ENCODE measurements at places on chromosomes 2 and 18.

DNA sequence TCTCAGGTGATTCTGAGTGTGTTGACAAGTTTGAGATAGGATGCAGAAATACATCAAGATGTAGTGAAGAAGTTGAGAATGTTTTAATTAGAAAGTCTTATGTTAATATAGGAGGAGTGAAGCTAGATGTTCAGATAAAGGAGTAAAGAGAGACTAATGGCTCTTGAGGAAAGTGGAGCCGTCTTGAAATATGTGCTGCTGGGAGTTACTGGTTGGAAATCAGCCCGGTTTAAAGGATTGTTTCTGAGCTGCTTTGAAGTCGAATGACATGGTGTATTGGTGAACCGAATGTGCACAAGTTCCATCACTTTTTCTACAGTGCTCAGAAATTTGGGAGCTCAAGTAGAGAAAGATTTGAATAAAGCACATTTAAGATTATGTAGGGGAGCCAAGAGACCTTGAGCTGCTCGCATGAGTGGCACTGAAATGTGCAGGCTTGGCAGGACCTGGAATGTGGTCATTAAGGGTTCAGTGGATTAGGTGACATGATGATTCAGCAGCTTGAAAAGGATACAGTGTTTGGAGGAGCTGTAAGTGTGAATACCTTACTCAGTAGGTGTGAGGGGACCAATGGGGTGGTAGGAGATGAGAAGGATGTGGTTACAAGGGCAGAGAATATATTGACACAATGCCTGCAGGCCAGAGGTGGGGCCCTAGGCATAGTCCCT is 68.6 kb downstream of the CAB39 start:
- no peak for DNase-seq

DNA sequence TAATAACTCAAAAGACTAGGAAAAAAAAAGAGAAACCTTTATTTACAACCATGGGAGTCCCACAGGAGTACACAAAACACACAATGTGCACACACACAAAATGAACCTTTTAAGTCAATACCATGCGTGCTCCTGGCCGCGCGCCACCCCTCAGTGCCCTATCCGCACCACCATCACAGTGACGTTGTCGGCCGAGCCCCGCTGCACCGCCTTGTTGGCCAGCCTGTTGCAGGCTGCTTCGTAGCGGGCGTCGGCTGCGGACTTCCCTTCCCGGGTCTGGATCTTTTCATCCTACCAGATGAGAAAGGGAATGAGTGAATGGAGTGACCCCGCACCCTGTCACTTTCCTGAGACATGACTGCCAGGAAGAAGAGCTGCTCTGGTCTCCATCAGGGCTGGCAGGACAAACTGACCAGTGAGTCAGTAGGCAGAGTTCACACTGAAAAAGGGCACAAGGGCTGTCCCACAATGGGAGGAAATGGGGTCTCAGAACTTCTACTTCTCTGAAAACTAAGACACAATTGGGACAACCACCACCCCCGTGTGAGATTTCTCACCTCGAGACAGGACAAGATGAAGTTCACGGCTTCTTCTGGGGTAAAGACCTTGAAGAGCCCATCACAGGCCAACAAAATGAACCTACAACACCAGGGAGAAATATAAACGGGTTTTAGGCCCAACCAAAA is 11.8 kb downstream of the ERFE start:
- DNase-seq = no peak

- DNase-seq = no peak
These were observed 517.5 kb downstream of the STK39 start for GRCh38 chr2:167729911-167730310.

DNA sequence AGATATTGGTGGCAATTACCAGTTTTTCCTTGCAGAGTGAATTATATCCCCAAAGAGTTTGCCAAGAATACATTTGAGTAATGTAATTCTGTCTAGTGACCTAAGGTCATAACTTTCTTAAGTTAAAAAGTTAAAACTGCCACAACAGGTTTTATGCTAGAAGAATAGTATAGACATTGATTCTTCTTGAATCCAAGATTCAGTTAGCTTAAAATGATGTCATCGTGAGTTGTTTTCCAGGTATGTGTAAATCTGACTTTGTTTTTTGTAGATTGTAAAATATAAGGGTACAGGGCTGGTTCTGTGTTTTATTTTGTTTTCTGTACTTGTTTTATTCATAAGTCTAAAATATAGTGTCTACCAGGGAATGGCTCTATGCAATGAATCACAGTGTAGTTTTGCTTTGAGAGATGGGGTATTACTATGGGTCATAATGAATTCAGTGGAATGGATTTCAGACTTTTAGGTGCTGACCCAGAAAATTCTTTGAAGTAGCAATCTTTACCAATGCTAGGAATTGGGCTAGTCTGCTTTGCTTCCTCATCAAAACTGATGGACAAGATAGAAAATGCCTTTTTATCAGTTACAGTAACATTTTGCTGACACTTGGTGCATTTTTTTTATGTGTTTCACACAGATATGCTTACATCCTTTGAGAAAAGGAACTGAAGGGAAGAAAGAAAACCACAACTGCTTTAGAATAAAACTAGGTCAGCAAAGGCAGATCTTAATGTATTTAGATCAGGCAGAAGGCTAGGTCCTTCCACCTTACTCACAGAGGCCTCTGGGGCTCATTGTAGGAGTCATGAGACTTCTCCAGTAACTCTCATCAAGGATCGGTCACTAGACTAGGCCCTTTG is 20.8 kb upstream of the MGAT5 start:
- DNase-seq = no peak

DNA sequence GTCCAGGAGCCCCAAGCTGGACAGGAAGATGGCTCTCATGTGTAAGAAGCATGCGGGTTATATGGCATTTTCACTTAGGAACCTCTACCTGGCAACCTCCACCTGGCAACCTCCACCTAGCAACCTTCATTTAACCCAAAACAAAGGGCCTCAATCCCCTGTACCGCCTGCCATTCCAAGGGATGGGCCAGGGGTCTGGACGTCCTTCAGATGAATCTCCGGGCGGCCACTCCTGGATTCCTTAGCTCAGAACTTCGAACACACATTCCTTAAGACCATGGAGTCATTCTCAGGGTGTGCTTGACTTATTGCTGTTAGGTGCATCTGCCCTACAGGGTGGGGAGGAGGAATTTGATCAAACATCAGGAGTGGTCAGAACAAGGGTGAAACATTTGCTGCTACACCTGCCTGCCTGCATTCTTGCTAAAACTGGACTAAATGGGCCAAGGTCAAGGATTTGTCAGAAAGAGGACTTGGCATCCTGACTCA is 277.6 kb downstream of the PHLPP1 start:
- DNase-seq = no peak
